Large intestine (tissue), 12 donors: ENCODE measurements at places on chromosomes 3 and 15. TPM values are rescaled to one million over a fixed set of nuclear protein-coding genes. Genes with fewer than 3 reads are reported as not detected.
A peak's percentile ranks its signal among the peaks of the same experiment; 100 is the strongest.

Gene SAMMSON
- polyA plus RNA-seq = 0.09 TPM

Gene CMTM7
- polyA plus RNA-seq = 10.9 TPM

DNA sequence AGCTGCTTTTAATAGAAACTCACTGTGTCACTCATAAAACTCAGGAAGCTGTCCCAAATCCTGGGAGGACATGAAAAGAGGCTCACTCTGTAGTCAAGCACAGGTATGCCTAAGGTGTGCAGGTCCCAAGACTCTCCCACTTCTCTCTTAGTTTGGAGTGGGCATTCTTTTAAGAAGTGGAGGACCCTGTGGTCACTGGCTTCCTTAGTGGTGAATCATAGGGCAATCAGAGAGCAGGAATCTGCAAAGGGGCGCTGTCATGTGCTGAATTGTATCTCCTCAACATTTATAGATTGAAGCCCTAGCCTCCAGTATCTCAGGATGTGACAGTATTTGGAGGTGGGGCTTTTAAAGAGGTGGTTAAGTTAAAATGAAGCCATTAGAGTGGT, 47.2 kb upstream of the ZBTB38 start:
- DNase-seq = no peak

- no peak for DNase-seq
Measured at GRCh38 chr3:156604064-156604641, 49.2 kb upstream of the SSR3 start.

GRCh38 chr15:94263341-94264273, 32.2 kb downstream of the MCTP2 start:
- no peak for DNase-seq

Gene GAP43
- 39.3 TPM for polyA plus RNA-seq

- no peak for DNase-seq
Measured at GRCh38 chr3:69425249-69425648, 39.4 kb upstream of the FRMD4B start.

GRCh38 chr3:128226795-128227395, 73.6 kb downstream of the EEFSEC start:
- no peak for DNase-seq

DNA sequence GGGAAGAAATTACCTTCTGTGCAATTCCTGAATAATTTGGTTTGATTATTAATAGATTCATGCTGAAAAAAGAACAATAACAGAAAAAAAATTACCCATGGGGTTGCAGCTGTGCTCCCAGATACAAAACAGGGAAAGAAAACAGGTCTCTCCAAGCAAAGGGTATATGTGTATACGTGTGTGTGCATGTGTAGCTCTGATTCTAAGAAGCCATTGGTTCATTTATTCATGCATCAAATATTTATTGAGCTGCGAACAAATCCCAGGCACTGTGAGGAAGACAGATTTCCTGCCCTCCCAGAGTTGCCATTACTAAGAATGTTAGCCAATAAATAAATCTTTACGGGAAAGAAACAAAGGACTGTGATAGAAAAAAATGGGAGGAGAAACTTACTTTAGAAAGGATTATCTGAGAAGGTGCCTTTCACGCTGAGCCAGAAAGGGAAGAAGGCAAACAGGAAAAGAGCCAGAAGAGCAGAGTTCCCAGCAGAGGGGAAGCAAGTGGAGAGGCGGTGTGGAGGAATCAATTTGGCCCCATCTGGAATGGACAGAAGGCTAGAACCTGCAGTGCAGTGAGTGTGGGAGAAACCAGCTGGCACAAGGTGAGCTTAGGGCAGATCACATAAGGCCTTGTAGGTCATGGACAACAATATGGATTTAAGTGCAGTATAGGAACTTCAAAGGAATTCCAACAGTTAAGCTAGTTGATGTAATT, 20.7 kb downstream of the CHL1 start:
- no peak for DNase-seq

DNA sequence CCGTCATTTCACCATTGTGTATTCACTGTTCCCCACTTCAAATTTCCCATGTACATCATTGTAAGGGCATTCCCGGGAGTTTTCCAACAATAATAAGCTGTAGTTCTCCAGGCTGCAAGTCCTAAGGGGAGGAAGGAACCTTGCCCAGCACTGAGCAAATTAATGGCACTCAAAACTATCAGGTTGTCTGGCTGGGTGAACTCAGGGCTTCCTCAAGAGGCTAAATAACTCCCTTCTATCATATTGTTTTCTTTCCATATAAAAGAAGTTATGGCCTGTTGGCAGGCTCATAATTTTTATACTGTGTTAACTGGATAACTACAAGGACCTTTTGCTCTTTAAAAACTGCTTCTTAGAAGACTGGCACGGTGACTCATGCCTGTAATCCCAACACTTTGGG, 71.4 kb downstream of the SEMA6D start:
- no peak for DNase-seq

- no peak for DNase-seq
Measured at GRCh38 chr3:11143476-11143875, 10.8 kb upstream of the HRH1 start.

Gene SCG5
- 22.2 TPM for polyA plus RNA-seq

DNA sequence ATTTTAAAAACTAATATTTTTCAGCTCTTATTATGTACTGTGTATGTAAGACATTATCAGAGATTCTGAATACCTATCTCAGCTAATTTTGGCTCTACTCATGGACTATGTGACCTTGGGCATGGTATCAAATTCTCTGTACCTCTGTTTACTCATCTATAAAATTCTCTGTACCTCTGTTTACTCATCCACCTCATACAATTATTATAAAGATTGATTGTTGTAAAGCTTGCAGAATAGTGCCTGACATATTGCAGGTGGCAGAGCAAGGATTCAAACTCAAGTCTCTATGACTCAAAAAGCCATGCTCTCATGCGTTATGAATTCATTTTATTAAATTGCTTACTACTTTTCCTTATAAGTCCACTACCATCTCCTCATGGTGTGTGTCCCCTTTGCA, 151.9 kb upstream of the ARL6 start:
- DNase-seq = no peak

Gene MYO1E
- 126 TPM for polyA plus RNA-seq

DNA sequence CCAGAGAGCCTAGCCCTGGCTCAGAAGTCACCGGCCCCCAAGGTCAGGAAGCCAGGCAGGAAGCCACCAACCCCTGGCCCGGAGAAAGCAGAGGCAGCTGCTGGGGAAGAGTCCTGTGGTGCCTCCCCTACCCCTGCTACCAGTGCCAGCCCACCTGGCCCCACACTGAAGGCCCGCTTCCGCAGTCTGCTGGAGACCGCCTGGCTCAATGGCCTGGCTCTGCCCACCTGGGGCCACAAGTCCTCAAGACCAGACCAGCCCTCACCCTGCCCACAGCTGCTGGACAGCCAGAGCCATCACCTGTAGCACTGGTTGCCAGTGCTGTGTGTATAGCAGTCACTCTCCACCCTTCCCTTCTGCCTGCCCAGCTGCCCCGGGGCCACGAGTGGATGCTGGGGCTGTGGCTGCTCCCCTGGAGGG, 9.1 kb downstream of the C15orf39 start:
- DNase-seq = no peak

DNA sequence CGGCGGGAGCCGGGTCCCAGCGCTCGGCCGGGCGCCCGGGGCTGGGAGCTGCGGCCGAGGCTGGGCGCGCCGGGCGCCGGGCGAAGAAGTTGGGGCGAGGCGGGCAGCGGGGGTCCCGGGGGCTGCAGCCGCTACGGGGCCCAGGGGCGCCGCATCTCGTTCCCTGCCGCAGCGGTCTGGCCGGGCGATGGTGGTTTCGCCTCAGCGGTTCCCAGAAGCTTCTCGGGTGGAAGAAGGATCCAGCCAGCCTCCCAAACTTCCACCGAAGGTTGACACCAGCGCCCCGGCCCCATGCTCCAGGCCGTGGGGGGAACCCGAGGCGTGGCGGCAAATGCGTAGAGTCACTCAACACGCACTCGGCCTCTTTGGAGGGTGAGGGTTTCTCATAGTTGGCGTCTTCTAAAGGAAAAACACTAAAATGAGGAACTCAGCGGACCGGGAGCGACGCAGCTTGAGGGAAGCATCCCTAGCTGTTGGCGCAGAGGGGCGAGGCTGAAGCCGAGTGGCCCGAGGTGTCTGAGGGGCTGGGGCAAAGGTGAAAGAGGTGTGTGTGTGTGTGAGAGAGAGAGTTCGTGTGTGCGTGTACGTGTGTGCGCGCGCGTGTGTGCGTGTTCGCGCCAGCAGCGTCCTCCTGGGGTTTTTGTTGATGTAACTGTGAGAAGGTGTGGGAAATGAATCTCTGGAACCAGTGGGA, 940 bp downstream of the BOC start:
- peak; percentile 32 for DNase-seq

Gene TP63
- polyA plus RNA-seq = 0.07 TPM

DNA sequence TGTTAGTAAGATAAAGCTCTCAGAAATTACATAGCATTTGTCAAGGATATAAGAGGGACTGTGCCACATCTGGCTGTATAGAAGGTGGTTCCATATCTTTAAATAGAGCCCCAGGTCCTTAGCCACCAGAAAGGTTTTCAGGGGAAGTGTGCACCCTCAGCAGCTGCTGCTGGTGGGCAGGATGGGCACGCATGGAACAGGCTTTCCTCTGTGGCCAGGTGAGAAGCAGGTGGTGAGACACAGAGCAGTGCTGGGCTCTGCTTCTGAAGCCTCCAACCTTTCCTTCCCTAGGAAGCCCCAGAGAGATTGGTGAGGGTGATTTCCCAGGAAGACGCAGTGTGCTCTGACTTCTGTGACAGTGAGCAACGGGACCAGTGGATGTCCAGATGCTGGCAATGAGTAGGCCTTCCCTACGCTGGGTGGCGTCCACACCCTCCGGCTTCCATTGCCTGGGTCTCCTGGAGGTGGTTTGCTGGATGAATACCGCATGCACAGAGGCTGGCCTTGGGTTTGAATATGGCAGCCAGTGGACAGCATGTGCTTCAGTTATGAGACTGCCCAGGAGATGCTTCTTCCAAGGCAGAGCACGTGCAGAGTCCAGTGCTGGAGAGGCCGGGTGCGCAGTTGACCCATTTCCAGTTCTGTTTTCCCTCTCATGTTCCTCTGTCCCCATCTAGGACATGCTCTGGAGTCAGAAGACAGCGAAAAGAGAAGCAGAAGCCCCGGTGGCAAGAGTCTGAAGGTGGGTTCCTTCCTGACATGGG, 52.7 kb upstream of the POLG start:
- DNase-seq = no peak

DNA sequence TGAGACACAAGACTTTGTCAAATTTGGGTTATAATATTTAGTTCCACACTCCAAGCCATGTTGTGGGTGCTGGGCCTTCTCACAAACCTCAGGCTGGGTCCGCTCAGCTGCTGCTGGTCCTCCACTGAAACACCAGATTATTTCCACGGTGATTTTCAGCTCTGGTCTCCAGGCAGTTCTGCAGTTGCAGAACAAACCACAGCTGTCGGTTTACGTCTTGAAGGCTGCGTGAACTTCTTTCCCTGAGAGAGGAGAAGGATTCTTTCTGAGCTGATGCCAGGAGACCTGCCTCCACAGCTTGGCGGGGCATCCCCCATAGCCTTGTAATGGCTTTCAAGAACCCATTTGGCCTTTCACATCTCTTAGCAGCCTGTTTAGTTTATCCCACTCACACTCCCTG, 16.2 kb downstream of the GALNT15 start:
- no peak for DNase-seq

- no peak for DNase-seq
Measured at GRCh38 chr3:184144505-184144904, 9.3 kb downstream of the EIF2B5 start.

- DNase-seq = no peak
Measured at GRCh38 chr3:185089343-185089742, 63.5 kb downstream of the C3orf70 start.

GRCh38 chr3:115469649-115470048, 153.7 kb upstream of the GAP43 start:
- peak; percentile 12 for DNase-seq

- DNase-seq = no peak
Measured at GRCh38 chr3:86969500-86970189, 21.3 kb downstream of the VGLL3 start.

Gene C2CD4A
- polyA plus RNA-seq = 3.6 TPM

- no peak for DNase-seq
Measured at GRCh38 chr3:54963641-54964040, 35.8 kb upstream of the LRTM1 start.

DNA sequence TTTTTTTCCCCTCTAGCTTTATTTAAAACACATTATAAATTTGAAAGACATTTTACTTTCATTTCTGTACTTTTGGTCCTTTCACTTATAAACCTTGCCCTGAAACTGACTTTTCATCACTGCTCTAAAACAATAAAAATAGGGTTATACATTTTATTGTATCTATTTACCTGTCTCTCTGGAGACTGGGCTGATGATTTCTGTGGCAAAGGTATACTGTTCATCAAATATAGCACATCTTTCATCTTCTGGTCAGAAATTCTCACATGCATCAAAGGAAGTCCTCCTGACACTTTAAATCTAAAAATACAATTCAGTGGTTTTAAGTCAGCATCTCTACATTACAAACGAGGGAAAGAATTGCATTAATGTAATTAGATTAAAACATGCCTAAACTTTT, 86.1 kb downstream of the VPS13C start:
- no peak for DNase-seq

GRCh38 chr3:136958939-136959338, 1.2 kb downstream of the IL20RB start:
- no peak for DNase-seq

GRCh38 chr3:61687206-61687605, 125.8 kb downstream of the PTPRG start:
- DNase-seq = peak; percentile 43

DNA sequence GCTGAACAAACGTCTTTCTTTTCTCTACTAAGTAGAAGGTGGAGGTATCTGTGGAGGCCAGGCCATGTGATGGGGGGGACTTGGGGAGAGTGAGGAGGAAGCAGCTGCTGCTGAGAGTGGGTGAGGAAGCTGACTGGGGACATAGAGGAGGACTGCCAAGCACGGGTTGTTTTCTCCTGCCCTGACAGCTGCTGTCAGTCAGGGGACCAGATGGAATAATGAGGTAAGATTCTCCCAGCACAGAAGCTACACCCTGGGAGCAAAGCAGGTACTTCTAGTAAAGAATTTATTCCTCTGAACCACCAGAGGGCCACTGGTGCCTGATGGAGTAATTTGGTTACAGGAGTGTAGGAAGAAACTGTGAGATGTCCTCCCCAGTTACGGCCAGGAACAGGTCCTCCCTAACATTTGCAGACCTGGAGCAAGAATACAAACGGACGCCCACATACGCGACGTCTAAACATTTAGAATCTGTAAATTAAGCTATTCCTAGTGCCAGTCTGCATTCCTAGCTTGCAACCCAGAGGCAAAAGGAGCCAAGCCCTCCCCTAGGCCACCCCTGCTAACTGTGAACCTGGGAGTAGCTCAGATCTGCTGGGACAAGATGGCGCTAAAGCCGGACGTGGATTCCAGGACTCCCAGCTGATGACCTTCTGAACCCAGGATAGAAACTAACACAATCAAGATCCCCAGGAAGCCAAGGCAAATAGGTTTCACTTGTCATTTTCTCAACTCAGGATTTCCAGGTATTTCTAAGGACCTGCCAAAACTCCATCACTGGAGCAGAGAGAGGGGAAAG, 14.8 kb downstream of the CRYGS start:
- DNase-seq = no peak

GRCh38 chr15:78034495-78035191, 42.9 kb downstream of the TBC1D2B start:
- DNase-seq = no peak
